ENCODE measurements at places on chromosomes 7 and 10.

DNA sequence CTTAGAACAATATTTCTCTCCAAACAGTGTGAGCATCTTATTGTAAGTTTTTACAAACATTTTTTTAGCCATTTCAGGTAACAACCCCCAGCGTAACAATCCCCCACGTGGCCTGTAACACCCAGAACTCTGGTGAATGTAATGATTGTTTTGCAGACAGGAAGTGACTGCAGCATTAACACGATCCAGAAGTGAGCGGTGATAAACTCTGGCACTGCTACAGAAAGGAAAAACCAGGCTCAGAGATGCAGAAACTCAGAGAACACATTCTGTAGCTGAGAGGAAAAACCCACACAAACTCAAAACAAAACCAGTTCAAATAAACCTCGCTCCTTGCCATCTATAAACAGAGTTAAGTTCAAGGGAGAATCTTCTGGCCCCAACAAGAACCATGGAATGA is 285.7 kb downstream of the FGFR2 start:
- DNase-seq: no peak

DNA sequence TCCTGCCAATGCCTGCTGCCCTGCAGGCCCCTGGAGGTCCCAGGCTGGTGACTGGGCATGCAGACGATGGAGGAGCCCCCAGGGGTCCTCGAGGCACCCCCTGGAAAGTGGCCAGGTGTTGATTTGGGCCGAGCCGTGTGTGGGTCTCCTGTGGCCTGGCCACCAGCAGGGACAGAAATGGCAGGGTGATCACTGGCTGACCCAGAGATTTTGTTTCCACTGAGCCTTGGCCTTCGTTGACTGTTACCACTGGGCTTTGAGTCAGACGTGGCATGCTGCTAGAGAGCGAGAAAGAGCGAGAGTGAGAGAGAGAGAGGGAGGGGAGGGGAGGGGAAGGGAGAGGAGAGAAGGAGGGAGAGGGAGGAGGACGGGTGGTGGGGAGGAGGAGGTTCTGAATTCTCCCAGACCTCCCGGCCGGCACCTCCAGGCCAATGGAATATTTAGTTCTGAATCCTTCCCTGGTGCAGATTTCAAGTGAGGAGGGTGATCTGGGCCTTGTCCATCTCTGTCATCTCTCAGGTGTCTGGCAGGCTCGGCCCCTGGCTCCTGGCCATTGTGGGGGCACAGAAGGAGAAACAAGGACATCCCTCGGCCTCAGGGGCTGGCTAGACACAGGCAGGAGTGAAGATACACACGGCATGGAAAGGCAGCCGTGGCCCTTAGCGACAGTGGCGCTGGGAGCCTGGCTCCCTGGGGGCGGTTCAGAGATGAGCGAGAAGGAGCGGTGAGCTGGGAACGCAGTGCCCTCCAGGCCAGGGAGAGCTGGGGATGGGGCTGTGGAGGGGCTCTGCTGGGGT is 58.2 kb downstream of the GLRX3 start:
- DNase-seq: peak; percentile 89

GRCh38 chr10:128708182-128708581 is 582.0 kb upstream of the MKI67 start:
- no peak for DNase-seq

DNA sequence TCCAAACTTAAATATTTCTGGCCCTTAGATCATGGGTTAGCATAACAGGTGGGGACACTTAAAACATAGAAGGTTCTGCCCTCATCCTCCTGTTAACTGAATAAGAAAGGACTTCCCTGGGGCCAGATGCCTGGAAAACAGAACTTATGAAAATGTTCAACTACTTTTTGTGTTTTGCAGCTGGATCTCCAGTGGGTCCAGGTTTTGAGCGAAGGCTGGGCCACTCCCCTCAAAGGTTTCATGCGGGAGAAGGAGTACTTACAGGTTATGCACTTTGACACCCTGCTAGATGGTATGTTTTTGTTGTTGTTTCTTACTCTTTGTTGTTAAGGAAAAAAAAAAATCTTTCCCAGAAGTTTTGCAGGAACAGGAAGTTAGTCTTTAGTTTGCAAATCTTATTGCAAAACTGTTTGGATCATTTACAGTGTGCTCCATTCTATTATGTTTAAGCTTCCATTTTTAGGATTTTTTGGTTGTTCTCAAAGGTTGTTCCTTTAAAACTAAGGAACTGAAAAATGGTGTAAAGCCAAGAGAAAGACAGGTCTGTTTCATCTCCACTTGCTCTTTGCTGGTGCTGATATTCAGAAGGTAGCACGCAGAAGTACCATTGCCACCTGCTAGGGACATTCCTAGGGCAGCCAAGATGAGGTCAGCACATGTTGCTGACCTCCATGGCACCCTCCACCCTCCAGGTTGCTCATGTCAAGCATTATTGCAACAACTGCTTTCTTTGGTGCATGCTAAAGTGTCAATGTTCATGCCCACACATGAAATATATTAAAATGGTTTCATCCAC is 56.1 kb downstream of the PAPSS2 start:
- DNase-seq: no peak

DNA sequence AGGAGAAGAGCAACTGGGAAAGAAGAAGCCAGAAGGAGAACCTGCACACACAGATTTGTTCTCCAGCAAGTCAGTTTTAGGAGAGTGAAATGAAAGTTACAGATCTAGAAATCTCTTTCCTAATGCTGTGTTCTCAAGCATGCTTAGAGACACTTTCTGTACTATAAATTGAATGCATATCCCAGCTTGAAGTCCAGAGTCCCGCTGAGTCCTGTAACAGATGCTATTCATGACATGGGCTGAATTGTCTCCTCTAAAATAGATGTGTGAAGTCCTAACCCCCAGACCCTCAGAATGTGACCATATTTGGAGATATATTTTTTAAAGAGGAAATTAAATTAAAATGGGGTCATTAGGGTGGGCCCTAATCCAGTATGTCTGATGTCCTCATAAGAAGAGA is 46.9 kb upstream of the GJD4 start:
- DNase-seq: no peak

DNA sequence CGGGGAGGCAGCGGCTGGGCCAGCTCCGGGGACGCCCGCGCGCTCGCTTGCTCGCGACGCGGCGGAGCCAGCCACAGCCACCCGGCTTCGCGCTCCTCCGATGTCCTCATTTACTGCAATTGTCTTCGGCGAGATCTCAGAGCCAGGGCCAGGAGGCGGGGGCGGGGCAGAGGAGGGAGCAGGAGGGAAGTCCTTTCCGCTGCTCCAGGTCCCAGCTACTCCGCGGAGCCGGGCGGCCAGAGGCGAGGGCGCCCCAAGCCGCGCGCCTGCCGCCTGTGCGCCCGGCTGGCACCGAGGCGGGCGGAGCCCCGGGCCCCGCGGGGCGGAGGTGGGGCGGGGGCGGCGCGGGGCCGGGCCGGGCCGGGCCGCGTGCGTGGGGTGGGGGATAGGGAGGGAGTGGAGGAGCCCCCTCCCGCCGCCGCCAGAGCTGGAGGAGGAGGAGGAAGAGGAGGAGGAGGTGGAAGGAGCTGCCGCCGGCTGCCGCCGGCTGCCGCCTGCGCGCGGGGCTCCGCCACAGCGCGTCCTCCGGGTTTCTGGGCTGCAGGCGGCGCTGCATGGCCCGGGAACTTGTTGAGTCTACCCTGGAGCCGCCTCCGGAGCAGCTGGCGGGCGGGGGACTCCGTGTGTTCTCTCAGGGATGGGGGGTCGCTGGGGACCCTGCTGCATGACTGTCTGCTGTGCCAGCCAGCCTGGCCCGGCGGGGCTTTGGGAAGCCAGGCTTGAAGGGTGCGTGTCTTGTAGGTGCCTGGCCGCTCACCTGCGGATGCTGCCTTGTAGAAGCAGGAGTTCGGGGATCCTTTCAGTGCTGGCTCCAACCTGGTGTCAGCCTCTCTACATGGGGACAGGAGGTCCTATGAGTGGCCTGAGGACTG is at the start of gene INSYN2A:
TSS of gene INSYN2A (minus strand) at position 310 of the 872 bp plus-strand sequence. CDS start 20,196 bp downstream, outside the sequence.
- peak; percentile 97 for DNase-seq

DNA sequence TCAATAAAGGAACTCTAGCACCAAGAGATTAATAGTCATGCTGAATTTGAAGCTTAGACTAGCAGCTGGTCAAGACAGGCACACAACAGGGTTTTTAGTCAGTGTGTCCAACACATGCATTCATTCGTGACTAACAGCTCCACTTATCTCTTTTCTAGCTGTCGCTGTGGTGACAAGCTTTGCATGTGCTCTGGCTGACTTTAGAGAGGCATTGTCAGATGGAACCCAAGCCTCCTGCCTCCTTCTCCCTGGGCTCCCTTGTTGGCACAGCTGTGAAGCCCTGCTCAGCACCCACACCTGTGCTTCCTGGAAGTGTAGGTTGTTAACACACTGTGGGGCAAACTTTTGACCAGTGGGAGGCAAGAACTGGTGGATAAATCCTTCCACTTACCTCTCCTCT is 9.8 kb upstream of the AGK start:
- no peak for DNase-seq

DNA sequence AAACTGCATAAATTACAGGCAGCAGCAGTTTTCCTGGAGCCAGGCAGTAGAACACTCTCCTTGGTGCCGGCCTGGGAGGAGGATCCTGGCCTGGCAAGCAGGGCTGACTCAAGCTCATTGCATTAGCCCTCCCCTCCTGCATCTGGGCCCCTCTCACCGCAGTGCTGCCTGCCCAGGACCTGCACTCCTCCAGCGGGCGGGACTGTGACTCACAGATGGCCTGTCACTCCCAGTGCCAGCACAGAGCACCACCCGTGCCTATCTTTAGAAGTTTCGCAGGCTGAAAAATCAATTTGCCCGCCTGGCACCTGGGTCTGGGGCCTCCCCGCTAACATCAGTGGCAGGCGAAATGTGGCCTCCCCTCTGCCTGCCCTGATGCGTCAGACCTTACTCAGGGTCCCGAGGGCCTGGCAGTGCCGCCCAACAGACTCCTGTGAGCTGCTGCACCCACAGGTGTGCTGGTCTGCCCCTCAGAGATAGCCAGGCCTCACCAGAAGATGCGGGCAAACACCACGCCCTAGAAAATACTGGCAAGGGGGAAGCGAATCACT is 123.8 kb downstream of the KCNMA1 start:
- DNase-seq: peak; percentile 93

- DNase-seq: no peak
Observed at GRCh38 chr10:118850418-118851061, 95.8 kb upstream of the CACUL1 start.

- DNase-seq: no peak
Observed at GRCh38 chr7:93165447-93165846, 17.3 kb upstream of the SAMD9L start.

DNA sequence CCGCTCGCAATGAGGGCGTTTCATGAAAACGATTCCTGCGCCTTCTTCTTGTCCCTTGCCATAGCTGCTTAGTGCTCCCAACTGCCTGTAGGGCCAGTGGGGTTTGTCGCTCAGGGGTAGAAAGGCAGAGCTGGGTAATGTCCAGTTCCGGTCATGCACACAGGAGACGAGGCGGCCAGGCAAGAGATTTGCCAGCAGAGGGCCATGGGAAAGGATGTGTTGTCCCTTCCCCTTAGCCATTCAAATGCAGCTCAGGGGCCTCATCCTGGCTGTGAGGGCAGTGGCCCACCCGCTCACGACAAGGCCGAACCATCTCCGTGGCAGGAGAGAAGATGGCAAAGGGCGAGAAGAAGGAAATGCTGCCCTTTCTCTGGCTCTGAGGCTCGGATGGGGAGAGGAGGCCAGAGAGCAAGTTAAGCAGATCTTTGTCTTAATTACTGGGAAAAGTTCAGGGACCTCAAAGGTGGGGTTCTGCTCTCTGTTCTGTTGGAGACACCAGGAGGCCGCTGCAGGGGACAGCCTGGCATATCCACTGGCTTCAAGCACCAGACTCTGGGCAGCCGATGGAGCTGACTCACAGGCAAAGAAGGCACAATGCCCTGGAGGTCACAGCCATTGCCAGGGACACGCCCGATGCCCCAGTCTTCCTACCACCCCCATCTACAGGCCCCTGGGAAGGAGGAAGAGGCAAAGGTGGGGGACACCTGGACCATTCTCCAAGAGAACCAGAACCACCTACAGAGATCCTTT is 534.8 kb upstream of the MGMT start:
- DNase-seq: no peak

GRCh38 chr7:36967387-36967786 is 243.1 kb upstream of the AOAH start:
- peak; percentile 84 for DNase-seq

DNA sequence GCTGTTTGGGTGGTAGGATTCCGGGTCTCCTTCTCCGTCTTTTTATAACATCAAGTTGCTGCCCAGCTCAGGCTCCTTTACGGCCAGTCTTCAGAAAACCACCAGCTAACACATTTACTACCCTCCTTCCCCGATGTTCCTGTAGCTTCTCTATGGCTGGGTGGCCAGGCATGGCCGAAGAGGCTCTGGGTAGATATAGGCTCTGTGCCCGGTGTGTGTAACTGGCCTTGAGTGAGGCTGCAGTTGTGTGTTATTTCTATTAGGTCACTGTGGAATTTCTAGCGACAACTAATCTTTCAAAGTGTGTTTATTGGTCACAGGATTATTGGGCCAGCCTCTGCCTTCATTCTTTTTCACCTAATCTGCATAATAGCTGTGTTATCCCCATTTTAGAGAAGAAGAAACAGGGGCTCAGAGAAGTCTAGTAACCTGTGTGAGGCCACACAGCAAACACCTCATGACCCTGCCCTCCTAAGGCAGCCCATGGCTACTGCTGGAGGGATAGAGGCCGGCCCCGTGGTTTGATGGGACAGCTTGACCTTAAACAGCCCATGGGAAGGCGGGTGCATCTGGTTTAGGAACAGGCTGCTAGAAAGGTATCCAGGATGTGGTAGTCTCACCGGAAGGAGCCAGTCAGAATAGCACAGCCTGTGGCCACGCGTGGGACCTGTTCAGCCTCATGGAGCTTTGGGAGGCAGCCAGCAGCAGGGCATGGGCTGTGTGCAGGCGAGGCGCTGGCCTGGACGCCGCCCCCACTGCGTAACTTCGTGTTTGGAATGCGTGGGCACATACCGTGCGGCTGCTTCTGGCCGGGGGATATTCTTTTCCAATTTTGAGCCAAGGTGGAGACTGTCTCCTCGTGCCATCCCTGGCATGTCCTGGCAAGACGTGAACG is 29.7 kb downstream of the HTRA1 start:
- no peak for DNase-seq

DNA sequence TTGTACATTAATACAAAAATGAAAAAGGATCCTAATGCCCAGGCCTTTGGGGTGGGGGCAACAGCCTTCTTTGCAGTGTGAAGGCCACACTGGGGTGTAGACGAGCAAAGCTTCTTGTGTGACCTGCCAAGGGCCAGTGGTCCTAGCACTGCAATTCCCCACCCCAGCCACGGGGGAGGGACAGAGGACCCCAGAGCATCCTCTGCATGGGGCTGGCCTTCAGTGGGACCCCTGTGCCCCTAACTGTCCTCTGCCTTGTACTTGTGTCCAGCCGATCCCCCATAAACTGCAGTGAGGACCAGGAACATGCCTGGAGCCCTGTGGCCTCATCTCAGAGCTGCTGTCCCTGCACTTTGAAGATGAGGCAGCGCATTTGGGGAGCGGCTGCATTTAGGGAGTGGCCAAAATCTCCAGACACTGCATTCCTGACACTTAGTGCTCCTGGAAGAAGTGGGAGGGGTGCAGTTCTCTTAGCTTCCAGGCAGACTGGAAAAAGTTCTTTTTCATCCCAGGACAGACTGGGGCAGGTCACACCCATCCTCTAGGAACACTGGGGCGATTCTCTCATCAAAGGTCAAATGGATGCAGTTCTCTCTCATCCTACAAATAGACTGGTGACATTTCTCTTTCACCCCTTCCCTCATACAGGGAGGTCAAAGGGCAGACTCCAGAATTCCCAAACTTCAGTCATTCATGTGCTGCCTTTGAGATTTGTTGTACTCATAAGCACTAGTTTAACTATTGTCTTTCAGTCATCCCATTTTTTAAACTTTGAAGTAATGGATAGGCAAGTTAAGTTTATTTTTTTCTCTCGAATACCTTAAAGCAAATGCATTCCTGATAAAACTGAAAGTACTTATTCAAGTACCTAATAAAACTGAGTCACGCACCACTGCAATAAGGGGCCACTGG is 922 bp upstream of the MYO1G start:
- DNase-seq: no peak
